T-helper 22 cell (primary cell): ENCODE measurements at places on chromosomes 2 and 18.

GRCh38 chr2:124698979-124699565 is 674.0 kb downstream of the CNTNAP5 start:
- no peak for DNase-seq

GRCh38 chr18:8754995-8755960 is 49.9 kb downstream of the MTCL1 start:
- peak; percentile 37 for DNase-seq

- no peak for DNase-seq
Observed at GRCh38 chr2:197113275-197113711, 186.8 kb upstream of the PGAP1 start.

- no peak for DNase-seq
Observed at GRCh38 chr2:219248845-219249202, 3.5 kb downstream of the STK16 start.

DNA sequence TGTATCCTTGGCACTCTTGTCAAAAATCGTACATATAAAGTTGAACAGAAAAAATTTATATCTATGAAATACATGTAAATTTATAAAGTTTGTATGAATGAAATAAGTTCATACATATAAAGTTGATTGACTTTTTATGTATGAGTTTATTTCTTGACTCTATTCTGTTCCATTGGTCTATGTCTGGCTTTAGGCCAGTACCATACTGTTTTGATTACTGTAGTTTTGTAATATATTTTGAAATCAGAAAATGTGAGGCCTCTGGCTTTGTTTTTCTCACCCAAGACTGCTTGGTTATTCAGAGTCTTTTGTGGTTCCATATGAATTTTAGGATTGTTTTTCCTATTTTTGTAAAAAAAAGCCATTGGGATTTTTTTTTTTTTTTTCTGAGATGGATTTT is 41.8 kb upstream of the SP9 start:
- DNase-seq, result no peak

GRCh38 chr2:9358846-9359245 is 64.5 kb downstream of the ITGB1BP1 start:
- DNase-seq, result no peak

DNA sequence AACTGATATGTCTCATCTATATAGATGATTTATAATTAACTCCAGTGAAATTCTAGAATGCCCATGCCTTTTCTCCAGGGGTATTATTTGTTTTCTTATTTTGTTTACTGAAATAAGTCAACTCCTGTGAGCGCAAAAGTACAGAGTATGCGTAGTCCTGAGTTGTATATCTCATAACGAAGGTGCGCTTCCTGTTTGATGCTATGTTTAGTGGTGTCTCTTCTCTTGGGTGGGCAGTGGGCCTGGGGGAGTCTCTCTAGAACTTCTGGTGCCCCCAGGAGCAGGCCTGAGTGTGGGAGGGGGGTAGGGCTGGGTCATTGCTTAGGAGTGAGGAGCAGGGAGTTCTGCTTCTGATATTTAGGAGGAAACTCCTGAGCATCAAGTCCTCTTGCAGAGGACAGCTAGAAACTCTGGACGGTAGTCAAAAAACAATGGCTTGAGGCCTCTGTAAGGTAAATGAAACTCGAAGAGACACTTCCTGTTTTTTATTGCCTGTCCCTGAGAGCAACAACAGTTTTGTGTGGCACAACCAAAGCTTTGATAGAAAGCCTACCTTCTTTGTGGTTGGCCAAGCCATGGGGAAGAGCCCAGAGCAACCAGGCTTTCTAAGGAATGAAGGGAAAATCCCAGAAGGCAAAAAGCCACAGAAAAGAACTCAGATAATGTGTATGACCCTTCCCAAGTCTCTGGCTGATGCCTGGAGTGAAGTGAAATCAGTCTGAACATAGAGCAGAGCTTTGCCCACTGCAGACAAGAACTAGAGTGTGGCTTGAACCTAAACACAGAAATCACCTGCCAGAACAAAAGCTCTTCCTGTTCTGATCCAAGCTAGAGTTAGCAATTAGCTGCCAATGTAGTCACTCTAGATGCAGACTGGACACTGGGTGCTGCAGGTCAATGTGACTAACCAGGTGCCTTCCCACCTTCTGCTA is 8.5 kb upstream of the SP140L start:
- DNase-seq, result no peak

- DNase-seq, result no peak
Observed at GRCh38 chr18:74182335-74182734, 34.0 kb downstream of the TIMM21 start.

- no peak for DNase-seq
Observed at GRCh38 chr2:12116228-12116750, 369.9 kb downstream of the LPIN1 start.

GRCh38 chr18:4157352-4157751 is 297.8 kb downstream of the DLGAP1 start:
- no peak for DNase-seq

DNA sequence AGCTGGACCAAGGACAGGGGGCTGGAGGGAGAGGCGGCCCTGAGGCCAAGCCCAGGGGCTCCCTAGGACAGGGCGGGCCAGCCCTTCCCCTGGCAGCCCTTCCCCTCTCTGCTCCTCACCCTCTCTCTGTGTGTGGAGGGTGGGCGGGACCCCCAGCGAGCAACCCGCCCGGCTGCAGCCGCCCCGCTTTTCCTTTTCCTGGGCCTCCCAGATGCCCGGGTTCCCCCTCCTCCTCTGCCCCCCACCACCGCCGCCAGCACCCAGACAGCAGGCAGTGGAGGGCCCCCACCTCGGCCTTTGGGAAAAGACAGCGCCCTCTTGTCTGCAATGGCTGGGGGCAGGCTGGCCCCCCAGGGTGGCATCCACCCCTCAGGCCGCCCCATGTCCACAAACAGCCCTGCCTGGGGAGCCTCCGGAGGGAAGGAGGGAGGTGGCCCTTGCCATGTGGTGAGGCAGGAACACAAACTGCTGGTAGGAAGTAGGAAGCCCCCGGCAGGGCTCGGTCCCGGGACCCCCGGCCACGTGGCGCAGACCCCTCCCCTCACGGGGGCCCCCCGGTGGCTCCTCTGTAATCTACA is 135.1 kb upstream of the CTDP1 start:
- no peak for DNase-seq

DNA sequence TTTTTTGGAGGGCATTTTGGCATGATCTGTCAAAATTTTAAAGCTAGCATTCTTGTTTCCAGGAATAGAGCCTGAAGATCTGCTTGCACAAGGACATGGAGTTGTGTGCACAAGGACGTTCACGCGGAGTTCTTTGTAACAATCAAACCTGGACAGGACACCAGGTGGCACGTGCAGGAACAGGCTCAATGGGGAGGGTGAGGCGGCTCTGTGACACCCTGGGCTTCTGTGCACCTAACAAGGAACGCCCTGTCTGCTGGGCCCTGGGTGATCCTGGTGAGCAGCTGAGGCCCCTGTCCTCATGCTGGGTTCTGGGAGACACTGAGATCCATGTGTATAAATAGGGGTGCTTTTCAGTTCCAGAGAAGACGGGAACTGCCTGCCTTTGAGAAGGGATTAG is 93.1 kb upstream of the PXDN start:
- no peak for DNase-seq

DNA sequence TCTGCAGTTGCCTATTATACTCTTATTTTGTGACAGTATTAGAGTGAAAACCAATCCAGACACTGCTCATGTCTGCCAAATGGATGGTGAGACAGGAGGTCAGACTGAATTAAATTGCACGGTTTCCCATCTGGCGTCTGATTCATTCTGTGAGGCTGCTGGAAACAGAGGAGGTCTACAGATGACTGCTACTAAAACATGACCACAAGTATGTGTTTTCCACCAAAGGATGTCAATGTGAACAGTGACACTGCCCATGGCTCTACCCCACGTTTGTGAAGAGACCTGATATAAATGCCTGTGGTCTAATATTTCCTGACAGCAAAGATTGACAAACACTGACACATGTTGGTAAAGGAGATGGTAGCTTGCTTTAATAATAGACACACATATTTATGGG is 104.3 kb upstream of the ST6GAL2 start:
- no peak for DNase-seq

DNA sequence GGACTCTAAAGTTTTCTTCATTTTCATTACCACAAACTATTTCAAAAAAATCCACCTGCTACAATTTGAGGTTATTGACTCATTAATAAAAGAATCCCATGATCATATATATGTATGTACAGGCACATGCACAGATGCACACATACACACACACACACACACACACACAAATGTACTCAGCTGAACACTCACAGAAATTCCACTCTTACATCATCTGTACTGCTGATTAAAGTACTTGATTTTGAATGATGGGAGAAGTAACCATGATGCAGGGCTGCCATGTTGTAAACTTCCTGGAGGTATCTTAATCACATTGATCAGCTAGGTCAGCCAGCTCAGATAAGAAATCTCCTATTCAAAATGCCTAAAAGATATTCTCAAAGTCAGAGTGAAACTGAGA is 1313.2 kb upstream of the NRXN1 start:
- DNase-seq, result no peak
